ENCODE measurements at places on chromosomes 1 and 21. TPM values are rescaled to one million over a fixed set of nuclear protein-coding genes. Genes with fewer than 3 reads are reported as not detected.

GRCh38 chr1:229031061-229031460, 239.8 kb upstream of the RAB4A start:
- no peak for DNase-seq
- no peaks in the 10 kb centered on the region for H3K36me3 ChIP-seq
- H3K27ac ChIP-seq = no peak overlapping the region
- H3K4me3 ChIP-seq = no peak overlapping the region
- peaks cover 45% of the 10 kb centered on the region for H3K27me3 ChIP-seq

- peak overlapping the region; percentile 96 for H3K27ac ChIP-seq
- no peaks in the 10 kb centered on the region for H3K27me3 ChIP-seq
- no peak overlapping the region for H3K4me3 ChIP-seq
- no peak for DNase-seq
- peaks cover 10% of the 10 kb centered on the region for H3K4me1 ChIP-seq
Measured at GRCh38 chr1:2212274-2212531, 15.9 kb upstream of the SKI start.

- no peak for DNase-seq
- H3K4me1 ChIP-seq = no peaks in the 10 kb centered on the region
- H3K27me3 ChIP-seq = no peaks in the 10 kb centered on the region
- H3K27ac ChIP-seq = no peak overlapping the region
Measured at GRCh38 chr1:12473596-12474362, 144.2 kb downstream of the DHRS3 start.

- H3K36me3 ChIP-seq = peaks cover 12% of the 10 kb centered on the region
- H3K27me3 ChIP-seq = no peaks in the 10 kb centered on the region
- no peak overlapping the region for H3K27ac ChIP-seq
- no peak for DNase-seq
- no peaks in the 10 kb centered on the region for H3K4me1 ChIP-seq
Measured at GRCh38 chr1:63813829-63814277, 40.0 kb downstream of the ROR1 start.

DNA sequence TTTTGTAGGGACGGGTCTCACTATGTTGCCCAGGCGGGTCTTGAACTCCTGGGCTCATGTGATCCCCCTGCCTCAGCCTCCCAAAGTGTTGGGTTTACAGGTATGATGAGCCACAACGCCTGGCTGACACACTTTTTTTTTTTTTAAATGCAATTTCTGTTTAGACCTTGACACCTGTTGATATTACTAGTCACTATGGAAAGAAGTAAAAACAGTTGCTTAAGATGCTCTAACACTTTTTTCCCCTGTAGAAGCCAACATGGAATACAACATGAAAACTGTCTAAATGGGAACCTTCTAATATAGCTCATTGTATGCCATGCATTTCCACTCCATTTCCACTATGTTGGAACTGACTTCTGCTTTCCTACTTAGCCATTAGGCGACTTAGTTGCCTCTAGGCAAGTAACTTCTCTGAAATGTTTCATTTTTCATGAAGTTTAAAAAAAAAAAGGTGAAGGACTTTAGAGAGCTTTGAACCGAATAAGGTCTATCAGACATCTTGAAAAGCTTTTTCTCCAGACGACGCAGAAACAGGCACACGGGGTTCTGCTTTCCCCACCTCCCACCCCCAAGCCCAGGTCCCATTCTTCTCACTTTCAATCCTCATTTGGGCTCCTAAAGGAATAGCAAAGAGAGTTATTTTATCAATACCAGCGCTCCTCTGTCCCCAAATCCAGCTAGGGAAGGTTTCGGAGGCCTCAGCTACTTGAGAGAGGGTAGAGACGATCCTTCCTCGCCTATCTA, 648 bp upstream of the DR1 start:
- no peaks in the 10 kb centered on the region for H3K36me3 ChIP-seq
- DNase-seq = no peak
- peak overlapping the region; percentile 89 for H3K27ac ChIP-seq
- peak overlapping the region; percentile 90 for H3K4me3 ChIP-seq

GRCh38 chr1:5976231-5976630, 16.0 kb downstream of the NPHP4 start:
- no peaks in the 10 kb centered on the region for H3K36me3 ChIP-seq
- H3K27ac ChIP-seq = no peak overlapping the region
- DNase-seq = no peak
- H3K4me1 ChIP-seq = no peaks in the 10 kb centered on the region
- no peaks in the 10 kb centered on the region for H3K27me3 ChIP-seq

DNA sequence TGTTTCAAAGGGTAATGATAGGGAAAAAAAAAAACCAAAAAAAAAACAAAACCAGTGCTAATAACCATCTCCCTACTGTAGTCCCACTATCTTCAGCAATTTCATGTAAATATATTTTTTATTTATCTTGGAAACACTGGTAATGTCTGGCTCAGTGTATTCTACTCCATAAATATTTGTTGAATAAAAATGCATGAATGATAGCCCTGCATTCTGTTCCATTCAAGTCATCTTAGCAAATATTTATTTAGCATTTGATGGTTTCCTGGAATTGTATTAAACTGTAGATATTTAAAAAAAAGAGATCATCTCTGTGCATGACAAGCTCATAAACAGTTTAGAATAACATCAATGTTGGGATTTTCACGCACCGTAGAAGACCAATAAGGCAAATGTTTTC, 24.2 kb downstream of the IL23R start:
- no peak overlapping the region for H3K27ac ChIP-seq
- no peak overlapping the region for H3K4me3 ChIP-seq
- no peaks in the 10 kb centered on the region for H3K36me3 ChIP-seq
- DNase-seq = no peak
- no peaks in the 10 kb centered on the region for H3K4me1 ChIP-seq
- H3K27me3 ChIP-seq = no peaks in the 10 kb centered on the region

GRCh38 chr1:178513278-178513983, 522 bp downstream of the TEX35 start:
- H3K27ac ChIP-seq = no peak overlapping the region
- H3K4me1 ChIP-seq = no peaks in the 10 kb centered on the region
- H3K27me3 ChIP-seq = peaks cover 27% of the 10 kb centered on the region
- no peaks in the 10 kb centered on the region for H3K36me3 ChIP-seq

DNA sequence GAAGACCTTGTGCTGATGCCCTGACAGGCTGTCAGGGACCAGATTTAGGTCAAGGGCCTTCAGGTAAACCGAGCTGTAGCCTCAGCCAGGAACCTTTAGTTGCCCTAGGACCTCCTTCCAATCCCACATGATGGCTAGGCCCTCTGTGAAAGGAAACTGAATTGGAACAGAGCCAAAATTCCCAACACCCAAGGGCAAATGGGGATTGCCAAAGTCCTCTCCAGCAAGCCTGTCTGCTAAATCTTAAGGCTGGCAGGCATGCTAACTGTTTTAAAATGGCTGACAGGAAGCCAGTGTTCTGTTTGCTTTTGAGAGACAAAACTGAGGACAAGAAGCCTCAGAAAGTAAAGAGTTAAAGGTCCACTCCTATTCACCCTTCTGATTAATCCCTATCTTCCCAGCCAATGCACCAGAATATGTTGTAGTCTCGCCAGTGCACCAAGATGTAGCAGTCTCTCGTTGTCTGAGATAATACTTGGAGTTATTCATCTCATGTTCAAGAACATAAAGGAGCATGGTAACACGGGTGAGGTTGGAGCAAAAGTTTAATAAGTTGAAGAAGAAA, 35.1 kb downstream of the MSTO1 start:
- H3K4me3 ChIP-seq = no peak overlapping the region
- no peaks in the 10 kb centered on the region for H3K36me3 ChIP-seq

GRCh38 chr1:41882068-41882477, 36.6 kb downstream of the HIVEP3 start:
- H3K27me3 ChIP-seq = no peaks in the 10 kb centered on the region
- H3K27ac ChIP-seq = no peak overlapping the region
- no peaks in the 10 kb centered on the region for H3K36me3 ChIP-seq

DNA sequence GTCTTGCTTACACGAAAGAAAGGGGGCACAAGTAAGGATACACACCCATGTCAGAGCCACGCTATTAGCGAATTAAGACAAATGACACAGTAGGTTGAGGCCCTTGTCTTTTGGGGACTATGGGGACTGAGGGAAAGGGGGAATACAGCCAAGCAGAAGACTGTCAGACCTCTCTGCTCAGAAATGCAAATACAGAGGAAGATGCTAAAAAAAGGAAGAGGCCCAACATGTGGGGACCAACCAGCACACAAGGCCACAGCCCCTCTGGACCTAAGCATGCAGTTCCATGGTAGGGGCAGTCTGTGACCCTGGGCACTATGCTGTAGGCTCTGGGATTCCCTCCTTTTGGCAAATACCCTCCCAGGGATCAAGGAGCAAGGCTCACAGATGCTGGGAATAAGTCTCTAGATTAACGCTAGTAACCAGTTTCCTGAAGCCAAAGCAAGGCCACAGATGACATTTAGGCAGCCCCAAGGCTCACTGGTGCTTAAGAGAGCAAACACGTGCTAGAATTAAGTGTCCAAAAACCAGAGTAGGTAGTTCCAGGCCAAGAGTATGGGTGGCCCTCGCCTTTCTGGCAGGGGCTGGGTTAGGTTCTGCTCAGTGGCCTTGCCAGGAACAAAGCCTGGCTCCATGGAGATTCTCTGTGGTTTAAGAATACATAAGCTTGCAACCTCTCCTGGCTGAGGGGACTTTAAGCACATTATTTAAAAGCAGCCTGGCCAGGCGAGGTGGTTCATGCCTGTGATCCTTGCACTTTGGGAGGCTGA, 38.2 kb downstream of the RABIF start:
- no peak overlapping the region for H3K27ac ChIP-seq
- H3K4me3 ChIP-seq = no peak overlapping the region
- H3K36me3 ChIP-seq = no peaks in the 10 kb centered on the region
- no peak for DNase-seq
- H3K27me3 ChIP-seq = no peaks in the 10 kb centered on the region

- H3K4me3 ChIP-seq = no peak overlapping the region
- DNase-seq = no peak
- no peak overlapping the region for H3K27ac ChIP-seq
- H3K27me3 ChIP-seq = no peaks in the 10 kb centered on the region
- peaks cover 63% of the 10 kb centered on the region for H3K36me3 ChIP-seq
- no peaks in the 10 kb centered on the region for H3K4me1 ChIP-seq
Measured at GRCh38 chr1:211353562-211354212, 27.1 kb downstream of the TRAF5 start.

GRCh38 chr21:26116456-26117011, 54.0 kb downstream of the APP start:
- peaks cover 16% of the 10 kb centered on the region for H3K36me3 ChIP-seq
- peak overlapping the region; percentile 79 for H3K27ac ChIP-seq
- H3K4me1 ChIP-seq = peaks cover 22% of the 10 kb centered on the region

DNA sequence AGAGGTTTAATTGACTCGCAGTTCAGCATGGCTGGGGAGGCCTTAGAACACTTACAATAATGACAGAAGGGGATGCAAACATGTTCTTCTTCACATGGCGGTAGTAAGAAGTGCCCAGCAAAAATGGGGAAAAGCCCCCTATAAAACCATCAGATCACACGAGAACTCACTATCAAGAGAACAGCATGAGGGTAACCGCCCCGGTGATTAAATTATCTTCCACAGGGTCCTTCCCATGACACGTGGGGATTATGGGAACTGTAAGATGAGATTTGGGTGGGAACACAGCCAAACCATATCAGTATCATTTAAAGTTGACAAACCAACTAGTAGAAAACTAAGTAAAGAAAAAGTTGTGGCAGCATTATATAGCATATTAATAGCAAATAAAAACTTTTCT, 71.3 kb upstream of the DNAJC6 start:
- H3K4me1 ChIP-seq = no peaks in the 10 kb centered on the region
- H3K36me3 ChIP-seq = no peaks in the 10 kb centered on the region
- H3K27ac ChIP-seq = no peak overlapping the region
- no peaks in the 10 kb centered on the region for H3K27me3 ChIP-seq
- no peak for DNase-seq

DNA sequence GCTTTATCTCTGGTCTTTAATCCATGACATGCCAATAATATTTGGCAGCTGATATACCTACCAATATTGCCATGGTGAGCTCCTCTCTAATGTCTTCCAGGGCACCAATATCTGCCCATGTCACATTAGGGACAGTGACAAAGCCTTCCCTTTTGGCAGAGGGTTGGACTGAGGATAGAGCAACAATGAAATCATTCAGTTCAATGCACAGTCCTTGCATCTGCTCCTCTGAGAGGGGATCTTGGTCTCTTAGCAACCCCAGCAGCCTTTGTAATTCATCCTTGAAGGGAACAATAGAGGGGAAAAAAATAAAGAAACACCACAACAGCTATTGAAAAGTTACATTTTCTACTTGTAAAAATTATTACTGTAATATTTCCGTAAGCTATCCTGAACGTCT, 42.3 kb downstream of the NVL start:
- no peaks in the 10 kb centered on the region for H3K4me1 ChIP-seq
- H3K4me3 ChIP-seq = no peak overlapping the region
- no peak for DNase-seq
- peaks cover 77% of the 10 kb centered on the region for H3K36me3 ChIP-seq
- no peaks in the 10 kb centered on the region for H3K27me3 ChIP-seq

DNA sequence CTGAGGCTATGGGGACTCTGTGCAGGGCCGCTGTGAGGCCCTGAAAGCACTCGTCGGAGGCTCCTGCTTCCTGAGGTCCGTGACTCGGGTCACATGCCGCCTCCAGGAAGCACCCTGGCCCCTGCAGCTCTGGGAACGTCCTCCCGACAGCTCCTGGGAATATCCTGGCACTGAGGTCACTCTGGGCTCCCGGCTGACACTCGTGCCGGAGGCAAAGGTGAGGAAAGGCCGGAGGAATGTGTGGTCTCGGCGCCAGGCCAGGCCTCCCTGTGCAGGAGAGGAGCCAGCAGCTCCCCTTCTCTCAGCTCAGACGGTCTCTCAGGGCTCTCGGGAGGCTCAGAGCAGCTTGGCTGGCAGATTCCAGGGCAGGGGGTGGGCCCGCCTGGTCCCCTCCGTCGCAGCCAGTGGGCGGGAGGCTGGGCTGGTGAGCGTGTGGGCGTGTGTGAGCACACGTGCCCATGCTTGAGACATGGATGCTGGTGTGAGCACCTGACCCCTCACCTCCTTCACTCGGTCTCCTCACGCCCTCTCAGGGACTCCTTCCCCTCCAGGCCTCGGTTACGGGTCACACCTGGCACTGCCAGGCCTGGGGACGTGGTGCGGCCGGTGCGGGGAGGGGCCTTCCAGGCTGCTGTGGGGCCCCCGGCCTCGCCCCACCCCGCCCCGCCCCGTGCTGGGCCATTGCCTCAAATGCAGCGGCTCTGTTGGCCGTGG, 5.5 kb upstream of the RNF223 start:
- DNase-seq = peak; percentile 92
- H3K27me3 ChIP-seq = peaks cover 17% of the 10 kb centered on the region
- H3K27ac ChIP-seq = no peak overlapping the region
- peak overlapping the region; percentile 53 for H3K4me3 ChIP-seq
- H3K36me3 ChIP-seq = no peaks in the 10 kb centered on the region

The TPM3 gene
- 597 TPM for total RNA-seq

The OR14K1 gene
- total RNA-seq = 0.29 TPM

The FAM177B gene
- total RNA-seq = not detected

The LMO4 gene
- 38.3 TPM for total RNA-seq

Measured in endodermal cell (in vitro differentiated cells).